Activated T-helper 1 cell treated with anti-CD3 and anti-CD28 coated beads, Interleukin-12 subunit alpha, Interleukin-12 subunit beta, Interleukin-2, Interleukin-4 antibody, amounts not matched to agents 30 ng/mL and 10 ng/mL and 1 ng/mL, durations not matched to agents 14 hours and 24 hours and 36 hours (primary cell): ENCODE measurements at places on chromosomes 7 and 10. TPM values are rescaled to one million over a fixed set of nuclear protein-coding genes. Genes with fewer than 3 reads are reported as not detected.

Gene AGR3
- not detected in 2 replicates for total RNA-seq

GRCh38 chr7:27777662-27778061, 37.7 kb downstream of the TAX1BP1 start:
- no peak overlapping the region for H3K27ac ChIP-seq
- H3K27me3 ChIP-seq, result no peaks in the 10 kb centered on the region
- H3K4me3 ChIP-seq, result no peak overlapping the region
- no peak for DNase-seq
- peaks cover 5% of the 10 kb centered on the region for H3K36me3 ChIP-seq

Gene CTTNBP2
- not detected in 2 replicates for total RNA-seq

DNA sequence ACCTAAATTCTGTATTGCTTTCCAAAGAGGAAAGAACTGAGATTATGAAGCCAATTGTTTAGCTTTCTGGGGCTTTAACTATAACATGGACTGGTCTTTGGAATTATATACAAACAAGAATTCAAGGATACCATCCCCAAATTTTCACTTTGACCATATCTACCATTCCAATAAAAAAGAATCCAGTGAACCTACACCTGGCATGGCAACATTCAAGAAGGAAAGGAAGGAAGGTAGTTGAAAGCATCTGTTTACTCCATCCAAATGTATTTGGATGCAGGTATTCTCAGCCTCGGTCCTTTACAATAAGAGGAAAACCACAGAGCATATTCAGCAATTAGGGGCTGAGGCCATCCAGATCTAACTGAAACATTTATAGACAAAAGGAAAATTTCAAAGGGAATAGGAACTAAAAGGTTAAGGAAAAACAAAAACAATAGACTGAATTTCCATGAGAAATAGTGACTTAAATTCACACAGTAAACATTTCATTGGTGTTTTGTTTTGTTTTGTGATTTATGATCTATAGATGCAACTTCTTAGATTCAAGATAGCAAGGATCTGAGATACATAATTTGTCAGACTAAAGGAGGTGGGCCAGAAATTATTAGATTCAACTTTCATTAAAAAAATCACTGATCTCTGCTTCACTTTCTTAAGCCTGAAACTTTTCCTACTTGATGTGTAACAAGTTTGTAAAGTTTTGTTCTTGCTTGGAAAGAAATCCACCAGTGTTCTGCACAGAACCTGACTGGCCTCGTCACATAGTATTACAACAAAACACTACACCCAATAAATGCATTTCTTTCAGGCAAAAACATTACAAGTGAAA, 12.7 kb downstream of the SKIDA1 start:
- H3K27ac ChIP-seq, result no peak overlapping the region
- peaks cover 13% of the 10 kb centered on the region for H3K4me1 ChIP-seq
- H3K36me3 ChIP-seq, result peaks cover 2% of the 10 kb centered on the region
- H3K27me3 ChIP-seq, result peaks cover 70% of the 10 kb centered on the region
- no peak for DNase-seq

- peak overlapping the region; percentile 69 for H3K27ac ChIP-seq
- H3K4me1 ChIP-seq, result peaks cover 42% of the 10 kb centered on the region
- no peaks in the 10 kb centered on the region for H3K27me3 ChIP-seq
- peak overlapping the region; percentile 91 for H3K4me3 ChIP-seq
- DNase-seq, result no peak
Measured at GRCh38 chr10:5888351-5888750, 1.3 kb downstream of the ANKRD16 start.

Gene ADK
- 47.4 and 50.8 TPM in 2 replicates for total RNA-seq

Gene HMX3
- total RNA-seq, result not detected in 2 replicates

DNA sequence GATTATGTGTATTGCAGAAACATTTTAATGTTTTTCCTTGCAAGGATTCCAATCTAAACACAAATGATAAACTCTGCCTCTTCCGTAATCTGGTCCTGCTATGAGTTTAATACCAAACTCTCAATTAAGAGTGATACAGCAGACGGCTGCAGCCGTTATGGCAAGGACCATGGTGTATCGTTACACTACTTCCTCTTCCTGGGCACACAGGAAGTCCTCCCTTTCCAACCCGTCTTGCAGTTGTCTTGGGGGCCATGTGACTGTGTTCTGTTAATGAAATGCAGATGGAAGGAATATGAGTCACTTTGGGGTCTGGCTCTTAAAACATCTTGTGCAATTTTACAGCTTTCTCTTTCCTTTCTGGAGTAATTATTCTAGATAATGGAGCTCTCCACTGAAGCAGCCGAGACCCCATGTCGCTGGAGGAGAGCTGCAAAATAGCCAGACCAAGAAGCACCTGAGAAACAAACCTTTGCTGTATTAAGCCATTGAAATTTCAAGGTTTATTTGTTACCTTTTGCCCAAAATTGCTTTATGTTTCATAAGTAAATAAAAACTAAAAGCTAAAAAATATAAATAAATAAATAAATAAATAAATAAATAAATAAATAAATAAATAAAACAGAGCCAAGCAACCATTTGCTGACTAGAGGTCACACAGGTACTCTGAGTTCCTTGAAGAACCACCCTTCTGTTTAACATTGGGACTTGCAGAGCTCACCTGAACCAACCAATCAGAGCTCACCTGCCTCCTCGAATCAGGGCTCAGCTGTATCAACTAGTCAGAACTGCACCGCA, 74.7 kb downstream of the FRMPD2 start:
- H3K4me3 ChIP-seq, result no peak overlapping the region
- H3K27ac ChIP-seq, result no peak overlapping the region

DNA sequence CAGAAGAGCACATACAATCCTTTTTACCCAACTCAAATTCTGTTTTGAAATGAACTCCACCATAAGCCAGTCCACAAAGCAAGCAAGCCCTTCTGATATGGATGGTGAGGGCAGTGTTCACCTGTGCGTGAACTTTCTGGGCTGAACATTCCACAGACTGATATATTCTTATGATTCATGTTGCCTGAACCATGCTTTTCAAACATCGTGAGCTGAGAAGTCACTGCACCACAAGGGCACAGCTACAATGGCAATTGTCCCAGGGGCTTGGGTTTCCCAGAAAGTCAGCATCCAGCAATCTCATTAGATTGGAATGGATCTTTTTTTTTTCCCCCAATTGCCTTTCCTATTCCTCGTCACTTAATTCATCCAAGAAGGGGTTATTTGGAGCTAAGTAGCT, 86.9 kb upstream of the ZNF438 start:
- no peak for DNase-seq
- H3K4me3 ChIP-seq, result no peak overlapping the region
- H3K4me1 ChIP-seq, result peaks cover 18% of the 10 kb centered on the region
- H3K27me3 ChIP-seq, result peaks cover 2% of the 10 kb centered on the region
- no peak overlapping the region for H3K27ac ChIP-seq

GRCh38 chr7:7870555-7870954, 98.0 kb upstream of the GLCCI1 start:
- no peak overlapping the region for H3K27ac ChIP-seq
- H3K4me1 ChIP-seq, result no peaks in the 10 kb centered on the region
- H3K4me3 ChIP-seq, result no peak overlapping the region

Gene ITIH5
- total RNA-seq, result not detected in 2 replicates

GRCh38 chr10:51932530-51932929, 233.1 kb upstream of the CSTF2T start:
- DNase-seq, result no peak
- H3K27me3 ChIP-seq, result peaks cover 20% of the 10 kb centered on the region
- H3K4me3 ChIP-seq, result no peak overlapping the region
- H3K36me3 ChIP-seq, result no peaks in the 10 kb centered on the region

DNA sequence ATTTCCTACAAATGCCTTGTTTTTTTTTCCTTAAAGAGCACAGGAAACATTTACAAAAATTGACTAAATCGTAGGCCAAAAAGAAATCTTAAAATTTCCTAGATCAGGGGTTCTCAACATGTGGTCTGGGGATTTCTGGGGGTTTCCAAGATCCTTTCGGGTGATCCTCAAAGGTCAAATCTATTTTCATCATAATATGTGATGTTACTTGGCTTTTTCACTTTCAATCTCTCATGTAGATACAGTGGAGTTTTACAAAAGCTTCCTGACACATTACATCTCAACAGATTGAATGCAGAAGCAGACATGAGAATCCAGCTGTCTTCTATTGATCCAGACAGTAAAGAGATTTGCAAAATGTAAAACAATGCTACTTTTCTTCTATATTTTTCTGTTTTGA, 497.3 kb downstream of the INHBA start:
- no peaks in the 10 kb centered on the region for H3K27me3 ChIP-seq
- H3K4me1 ChIP-seq, result no peaks in the 10 kb centered on the region
- H3K36me3 ChIP-seq, result no peaks in the 10 kb centered on the region
- H3K27ac ChIP-seq, result no peak overlapping the region
- no peak for DNase-seq

GRCh38 chr7:4883372-4884144, at the start of gene RADIL:
RADIL (minus strand) TSS chr7:4883716; CDS start chr7:4878139, 5,577 bp downstream.
- peaks cover 26% of the 10 kb centered on the region for H3K27me3 ChIP-seq
- DNase-seq, result peak; percentile 77
- no peaks in the 10 kb centered on the region for H3K36me3 ChIP-seq
- H3K4me3 ChIP-seq, result peak within 1 kb of the TSS; percentile 34

DNA sequence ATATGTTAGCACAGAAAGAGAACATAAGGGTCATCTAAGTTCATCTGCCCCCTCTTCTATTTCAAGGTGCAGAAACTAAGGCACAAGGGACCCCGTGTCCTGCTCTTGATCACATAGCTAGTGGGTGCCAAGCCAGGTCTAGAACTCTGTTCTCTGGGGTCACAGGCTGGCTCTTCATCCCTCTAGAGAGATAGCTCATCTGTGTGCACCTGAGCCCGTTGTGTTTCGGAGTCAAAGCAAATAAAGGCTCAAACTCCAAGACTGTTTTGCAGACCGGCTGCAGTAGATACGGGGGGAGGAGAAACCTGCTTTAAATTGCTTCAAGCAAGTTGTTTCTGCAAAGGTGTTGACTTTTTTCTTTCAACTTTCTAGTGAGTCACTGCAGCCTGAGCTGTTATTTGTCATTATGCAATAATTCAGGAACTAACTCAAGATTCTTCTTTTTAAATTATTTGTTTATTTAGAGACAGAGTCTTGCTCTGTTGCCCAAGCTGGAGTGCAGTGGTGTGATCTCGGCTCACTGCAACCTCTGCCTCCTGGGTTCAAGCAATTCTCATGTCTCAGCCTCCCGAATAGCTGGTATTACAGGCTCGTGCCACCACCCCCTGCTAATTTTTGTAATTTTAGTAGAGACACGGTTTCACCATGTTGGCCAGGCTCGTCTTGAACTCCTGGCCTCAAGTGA, 6.5 kb downstream of the BLVRA start:
- no peaks in the 10 kb centered on the region for H3K27me3 ChIP-seq
- H3K4me1 ChIP-seq, result peaks cover 24% of the 10 kb centered on the region
- no peak overlapping the region for H3K27ac ChIP-seq
- no peak overlapping the region for H3K4me3 ChIP-seq
- H3K36me3 ChIP-seq, result peaks cover 9% of the 10 kb centered on the region

Gene EBF3
- total RNA-seq, result not detected in 2 replicates

- no peak overlapping the region for H3K4me3 ChIP-seq
- no peaks in the 10 kb centered on the region for H3K36me3 ChIP-seq
- H3K27me3 ChIP-seq, result peaks cover 10% of the 10 kb centered on the region
- no peak overlapping the region for H3K27ac ChIP-seq
- H3K4me1 ChIP-seq, result no peaks in the 10 kb centered on the region
Measured at GRCh38 chr7:29304756-29305155, 110.2 kb downstream of the CHN2 start.

- H3K36me3 ChIP-seq, result no peaks in the 10 kb centered on the region
- H3K27me3 ChIP-seq, result no peaks in the 10 kb centered on the region
- no peak overlapping the region for H3K27ac ChIP-seq
- H3K4me1 ChIP-seq, result no peaks in the 10 kb centered on the region
- no peak for DNase-seq
Measured at GRCh38 chr10:13839430-13839990, 252.7 kb downstream of the PRPF18 start.

DNA sequence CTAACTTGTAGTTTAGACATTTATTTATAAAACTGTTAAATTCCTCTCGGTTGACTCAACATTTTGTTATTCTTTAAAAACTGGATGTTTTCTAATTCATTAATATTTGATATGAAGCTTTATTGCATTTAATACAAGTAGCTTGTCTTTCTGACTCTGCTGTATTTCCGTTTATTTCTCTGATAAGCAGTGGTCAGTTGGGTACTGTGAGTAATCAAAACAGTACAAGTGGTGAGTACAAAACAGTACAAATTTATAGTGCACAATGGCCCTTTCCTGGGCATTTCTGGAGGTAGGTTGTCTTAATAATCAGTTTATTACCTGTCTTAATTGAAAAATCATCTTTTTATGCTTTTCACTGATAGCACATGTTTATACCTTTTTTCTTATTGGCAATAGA, 182.7 kb downstream of the CCSER2 start:
- peaks cover 4% of the 10 kb centered on the region for H3K4me1 ChIP-seq
- no peaks in the 10 kb centered on the region for H3K27me3 ChIP-seq
- no peak overlapping the region for H3K4me3 ChIP-seq
- H3K27ac ChIP-seq, result no peak overlapping the region
- H3K36me3 ChIP-seq, result peaks cover 20% of the 10 kb centered on the region

DNA sequence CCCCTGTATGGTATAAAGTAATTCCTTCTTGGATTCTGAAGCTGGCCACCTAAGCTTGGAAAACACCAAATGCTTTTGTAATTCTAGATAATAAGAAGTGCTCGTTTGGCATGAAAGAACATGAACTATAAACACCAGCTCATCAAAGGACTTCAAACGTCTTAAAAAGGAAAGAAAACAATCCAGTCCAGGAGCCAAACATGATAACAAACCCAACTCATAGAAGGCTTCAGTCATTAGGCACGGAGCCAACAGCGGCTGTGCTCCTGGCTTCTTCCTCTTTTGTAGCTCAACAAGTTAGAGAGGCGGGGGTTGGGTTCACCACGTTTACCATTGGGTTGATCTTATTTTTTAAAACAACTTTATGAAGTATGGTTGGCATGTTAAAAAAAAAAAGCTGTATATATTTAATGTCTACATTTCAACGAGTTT, 56.4 kb upstream of the ECHDC3 start:
- peaks cover 25% of the 10 kb centered on the region for H3K4me1 ChIP-seq
- no peak overlapping the region for H3K4me3 ChIP-seq
- H3K27me3 ChIP-seq, result peaks cover 53% of the 10 kb centered on the region

DNA sequence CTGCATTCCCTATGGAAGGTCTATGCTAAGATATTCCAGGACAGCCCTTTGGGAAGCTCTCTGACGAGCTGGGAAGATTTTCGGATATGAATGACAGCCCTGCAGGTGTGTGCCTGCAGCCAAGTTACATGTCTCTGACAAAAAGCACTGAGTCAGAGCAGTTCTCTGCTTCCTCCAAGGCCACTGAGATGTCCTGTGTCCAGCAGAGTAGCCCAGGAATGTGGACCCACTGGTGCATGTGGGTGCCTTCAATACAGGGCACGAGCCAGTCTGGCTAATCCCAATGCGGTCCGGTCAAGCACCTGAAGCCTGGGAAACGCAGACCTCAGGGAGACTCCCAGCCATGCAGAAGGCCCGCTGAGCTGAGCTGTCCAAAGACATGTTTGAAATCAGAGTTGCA, 565.7 kb downstream of the TCERG1L start:
- no peaks in the 10 kb centered on the region for H3K4me1 ChIP-seq
- H3K27ac ChIP-seq, result no peak overlapping the region
- DNase-seq, result no peak
- H3K4me3 ChIP-seq, result no peak overlapping the region
- H3K27me3 ChIP-seq, result no peaks in the 10 kb centered on the region

Gene UTF1
- total RNA-seq, result 0.17 TPM in 1 of 2 replicates, not detected in the other

Gene RARRES2
- not detected in 2 replicates for total RNA-seq

Gene CLRN3
- not detected in 2 replicates for total RNA-seq
